ENCODE measurements at places on chromosomes 7 and 10.

DNA sequence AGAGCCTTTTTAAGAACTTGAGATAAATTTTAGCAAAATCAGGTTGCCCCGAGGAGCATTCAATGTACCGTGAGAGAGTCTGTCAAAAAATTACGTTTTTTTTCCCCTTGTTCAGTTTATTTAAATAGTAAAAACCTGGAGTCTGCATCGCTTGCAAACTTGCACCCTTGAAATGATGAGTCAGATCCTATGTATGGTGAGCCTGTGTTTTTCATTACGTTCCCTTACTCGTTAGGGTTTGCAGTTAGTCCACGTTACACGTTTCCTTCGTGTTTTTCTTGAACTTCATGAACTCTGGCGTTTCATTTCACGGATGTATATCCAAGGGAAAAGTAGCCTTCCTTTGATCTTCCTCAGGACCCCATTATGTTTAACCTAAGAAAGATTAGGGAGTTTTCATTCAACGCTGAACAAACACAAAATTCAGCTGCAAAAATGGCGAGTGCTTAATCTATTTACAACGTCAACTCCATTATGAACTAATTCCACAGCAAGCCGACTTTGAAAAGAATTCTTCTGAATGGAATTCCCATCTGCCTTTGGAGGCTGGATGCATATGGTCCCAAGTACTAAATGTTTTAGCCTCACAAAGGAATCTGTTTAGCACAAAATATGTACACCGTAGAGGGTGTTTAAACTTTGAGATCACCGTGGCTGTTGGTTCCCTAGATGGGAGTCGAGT lies 182.4 kb downstream of the MYOF start:
- no peak for DNase-seq

DNA sequence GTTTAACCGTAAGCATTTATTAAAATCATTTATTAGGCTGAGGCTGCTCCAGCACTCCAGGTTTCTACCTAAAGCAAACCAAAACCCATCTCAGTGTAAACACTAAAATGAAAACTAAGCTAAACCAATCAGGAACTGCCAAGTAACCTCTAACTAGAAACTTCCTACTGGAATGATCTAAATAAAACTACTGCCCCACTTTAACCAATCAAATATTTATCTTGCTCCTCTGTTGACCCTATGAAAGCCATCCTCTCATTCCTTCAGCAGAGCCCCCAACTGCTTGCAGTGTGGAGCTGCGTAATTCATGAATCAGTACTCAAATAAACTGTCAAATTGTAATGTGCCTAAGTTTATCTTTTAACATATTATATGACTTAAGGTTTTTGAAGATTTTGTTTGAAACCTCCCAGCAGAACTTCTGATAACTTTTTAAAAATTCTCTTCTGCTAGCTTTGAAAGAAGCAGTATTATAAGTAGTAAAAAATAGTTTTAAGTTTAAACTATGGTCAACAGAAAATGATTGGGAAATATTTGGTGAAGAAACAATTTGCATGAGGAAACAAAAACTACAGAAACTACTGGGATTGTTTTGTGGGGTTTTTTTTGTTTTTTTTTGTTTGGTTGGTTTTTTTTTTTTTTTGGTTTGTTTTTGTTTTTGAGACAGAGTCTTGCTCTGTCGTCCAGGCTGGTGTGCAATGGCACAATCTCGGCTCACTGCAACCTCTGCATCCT lies 47.4 kb downstream of the GPR37 start:
- DNase-seq, result no peak

GRCh38 chr7:77825131-77825530 lies 26.6 kb downstream of the PHTF2 start:
- no peak for DNase-seq

- no peak for DNase-seq
Measured at GRCh38 chr10:121444520-121445165, 153.6 kb downstream of the FGFR2 start.

GRCh38 chr10:13399236-13399635 lies 51.1 kb upstream of the SEPHS1 start:
- DNase-seq, result no peak

DNA sequence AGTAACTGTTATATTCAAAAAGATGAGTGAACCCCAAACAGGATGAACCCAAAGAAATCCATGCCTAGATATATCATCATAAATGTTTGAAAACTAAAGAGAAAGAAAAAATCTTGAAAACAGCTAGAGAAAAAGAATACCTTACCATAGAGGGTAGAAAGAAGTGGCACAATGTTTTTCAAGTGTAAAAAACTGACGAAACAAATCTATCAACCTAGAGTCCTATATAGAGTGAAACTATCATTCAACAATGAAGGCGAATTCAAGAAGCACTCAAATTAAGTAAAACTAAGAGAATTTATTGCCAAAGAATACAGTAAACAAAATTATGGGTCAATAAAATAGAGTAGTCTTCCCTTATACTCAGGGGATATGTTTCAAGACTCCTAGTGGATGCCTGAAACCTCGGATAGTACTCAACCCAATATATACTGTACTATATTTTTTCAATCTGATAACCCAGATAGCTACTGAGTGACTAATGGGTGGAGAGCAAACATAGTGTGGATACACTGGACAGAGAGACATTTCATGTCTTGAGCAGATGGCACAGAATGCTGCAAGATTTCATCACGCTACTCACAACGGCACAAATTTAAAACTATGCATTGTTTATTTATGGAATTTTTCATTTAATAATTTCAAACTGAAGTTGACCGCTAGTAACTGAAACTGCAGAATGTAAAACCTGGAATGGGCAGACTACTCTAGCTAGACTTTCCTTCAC lies 52.6 kb upstream of the TMEM106B start:
- DNase-seq, result no peak

- DNase-seq, result no peak
Measured at GRCh38 chr7:103765901-103766300, 223.6 kb downstream of the RELN start.

GRCh38 chr7:137937202-137937560 lies 64.7 kb downstream of the CREB3L2 start:
- no peak for DNase-seq

- no peak for DNase-seq
Measured at GRCh38 chr10:84398696-84399095, 70.3 kb downstream of the CCSER2 start.

DNA sequence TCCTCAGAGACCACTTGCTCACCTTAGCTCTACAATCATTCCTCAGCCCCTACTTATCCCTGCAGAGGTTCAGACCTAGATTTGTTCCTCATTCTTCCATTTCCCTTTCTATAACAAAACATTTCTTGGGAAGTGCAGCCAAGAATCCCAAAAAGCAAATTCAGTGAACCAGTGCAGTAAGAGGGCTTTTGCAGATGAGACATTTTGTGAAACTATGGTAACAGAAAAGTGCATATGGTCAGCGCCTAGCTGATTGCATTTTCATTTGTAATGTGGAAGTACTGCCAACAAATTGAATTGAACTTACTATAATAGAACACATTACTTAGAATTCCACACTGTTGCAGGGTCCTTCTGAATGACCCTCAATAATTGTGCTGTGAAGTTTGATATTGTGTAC lies 18.6 kb downstream of the AGMO start:
- no peak for DNase-seq

DNA sequence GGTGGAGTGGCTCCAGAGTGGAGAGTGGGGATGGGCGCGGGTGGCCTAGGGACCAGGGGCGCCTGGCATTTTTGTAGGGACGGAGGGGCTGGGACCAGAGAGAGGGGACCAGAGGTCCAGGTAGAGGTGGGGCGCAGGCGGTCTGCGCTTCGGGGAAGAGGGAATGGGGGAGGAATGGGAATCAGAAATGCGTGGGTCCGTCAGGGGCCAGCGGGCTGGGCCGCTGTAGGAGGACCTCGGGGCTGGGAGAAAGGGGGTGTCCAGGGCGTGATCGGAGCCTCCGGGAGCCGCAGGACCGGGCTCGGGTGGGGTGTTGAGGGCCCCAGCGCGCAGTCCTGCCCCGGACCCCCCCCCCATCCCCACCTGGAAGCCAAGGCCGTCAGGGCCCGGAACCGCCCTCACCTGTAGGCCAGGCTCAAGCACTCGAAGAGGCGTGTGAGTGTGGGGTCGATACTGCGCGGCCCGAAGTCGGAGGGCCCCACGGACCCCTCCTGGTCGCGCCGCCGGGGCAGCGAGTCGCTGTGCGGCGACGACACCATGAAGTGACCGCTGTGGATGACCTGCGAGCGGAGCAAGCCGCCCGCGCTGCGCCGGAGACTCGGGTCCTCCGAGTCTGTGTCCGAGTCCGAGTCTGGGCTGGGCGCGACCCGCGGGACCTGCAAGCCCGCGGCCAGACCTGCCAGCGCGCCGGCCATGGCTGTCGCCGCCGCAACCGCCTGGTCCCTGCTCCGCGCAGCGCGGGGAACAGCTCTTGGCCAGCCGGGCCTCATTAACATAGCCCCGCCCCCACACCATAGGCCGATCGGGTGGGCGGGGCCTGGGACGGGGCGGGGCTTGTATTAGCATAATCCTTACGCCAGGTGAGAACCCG lies at the start of gene MLXIPL:
MLXIPL (minus strand) TSS at position 725 of the 871 bp plus-strand sequence; CDS start at position 695, 30 bp downstream.
- peak; percentile 68 for DNase-seq

- DNase-seq, result no peak
Measured at GRCh38 chr7:75995996-75996395, 1.6 kb upstream of the TMEM120A start.

GRCh38 chr7:128204455-128204854 lies 36.6 kb upstream of the LEP start:
- DNase-seq, result no peak

- no peak for DNase-seq
Measured at GRCh38 chr10:33487014-33487776, 152.7 kb upstream of the NRP1 start.

GRCh38 chr7:43876241-43876640 lies 6.9 kb upstream of the MRPS24 start:
- no peak for DNase-seq

DNA sequence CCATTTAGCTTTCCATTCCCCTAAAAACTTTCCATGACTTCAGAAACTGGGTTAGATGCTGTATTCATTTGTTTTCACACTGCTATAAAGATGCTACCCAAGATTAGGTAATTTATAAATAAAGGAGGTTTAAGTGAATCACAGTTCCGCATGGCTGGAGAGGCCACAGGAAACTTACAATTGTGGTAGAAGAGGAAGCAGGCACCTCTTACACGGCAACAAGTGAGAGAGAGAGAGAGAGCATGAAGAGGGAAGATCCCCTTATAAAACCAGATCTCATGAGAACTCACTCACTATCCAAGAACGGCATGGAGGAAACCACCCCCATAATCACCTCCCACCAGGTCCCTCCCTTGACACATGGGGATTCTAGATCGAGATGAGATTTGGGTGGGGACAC lies 336.8 kb downstream of the TFEC start:
- DNase-seq, result no peak

GRCh38 chr7:142535123-142535779 lies 214.0 kb upstream of the PRSS1 start:
- peak; percentile 91 for DNase-seq

DNA sequence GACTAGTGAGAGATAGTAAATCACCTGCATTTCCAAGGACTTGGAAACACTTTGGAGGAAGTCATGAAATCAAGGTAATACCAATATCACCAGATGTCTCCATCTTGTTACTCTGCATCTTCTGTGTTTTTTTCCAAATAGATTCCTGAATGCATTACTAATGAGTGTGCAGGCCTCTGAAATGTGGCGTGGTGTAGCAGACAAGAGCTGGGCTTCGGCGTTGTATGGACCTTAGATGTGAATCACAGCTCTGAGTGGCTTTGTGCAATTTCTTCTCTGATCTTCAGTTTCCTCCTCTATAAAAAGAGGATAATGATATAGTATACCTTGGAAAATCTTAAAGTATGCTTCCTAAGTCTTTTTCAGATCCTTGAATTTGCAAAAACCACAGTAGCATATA lies 9.6 kb upstream of the MYPN start:
- DNase-seq, result no peak

DNA sequence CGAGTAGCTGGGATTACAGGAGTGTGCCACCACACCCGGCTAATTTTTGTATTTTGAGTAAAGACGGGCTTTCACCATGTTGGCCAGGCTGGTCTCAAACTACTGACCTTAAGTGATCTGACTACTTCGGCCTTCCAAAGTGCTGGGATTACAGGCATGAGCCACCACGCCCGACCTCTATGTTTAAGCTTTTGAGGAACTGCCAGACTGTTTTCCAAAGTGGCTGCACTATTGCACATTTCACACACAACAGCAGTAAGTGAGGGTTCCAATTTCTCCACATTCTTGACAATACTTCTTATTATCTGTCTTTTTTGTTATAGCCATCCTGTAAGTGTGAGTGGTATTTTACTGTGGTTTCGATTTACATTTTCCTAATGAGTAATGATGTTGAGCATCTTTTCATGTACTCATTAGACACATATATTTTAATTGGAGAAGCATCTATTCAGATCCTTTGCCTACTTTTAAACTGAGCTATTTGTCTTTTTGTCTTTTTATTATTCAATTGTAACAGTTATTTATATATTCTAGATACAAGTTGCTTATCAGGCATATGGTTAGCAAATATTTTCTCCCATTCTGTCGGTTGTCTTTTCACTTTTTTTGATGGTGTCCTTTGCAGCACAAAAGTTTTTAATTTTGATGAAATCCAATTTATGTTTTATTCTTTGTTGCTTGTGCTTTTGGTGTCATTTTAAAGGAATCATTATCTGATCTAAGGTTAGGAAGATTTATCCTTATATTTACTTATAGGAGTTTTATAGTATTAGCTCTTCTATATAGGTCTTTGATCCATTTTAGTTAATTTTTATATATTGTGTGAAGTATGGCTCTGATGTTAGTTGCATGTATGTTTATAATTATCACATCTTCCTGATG lies 12.8 kb upstream of the IRF5 start:
- no peak for DNase-seq

- DNase-seq, result no peak
Measured at GRCh38 chr10:124053971-124054370, 39.4 kb downstream of the CHST15 start.

DNA sequence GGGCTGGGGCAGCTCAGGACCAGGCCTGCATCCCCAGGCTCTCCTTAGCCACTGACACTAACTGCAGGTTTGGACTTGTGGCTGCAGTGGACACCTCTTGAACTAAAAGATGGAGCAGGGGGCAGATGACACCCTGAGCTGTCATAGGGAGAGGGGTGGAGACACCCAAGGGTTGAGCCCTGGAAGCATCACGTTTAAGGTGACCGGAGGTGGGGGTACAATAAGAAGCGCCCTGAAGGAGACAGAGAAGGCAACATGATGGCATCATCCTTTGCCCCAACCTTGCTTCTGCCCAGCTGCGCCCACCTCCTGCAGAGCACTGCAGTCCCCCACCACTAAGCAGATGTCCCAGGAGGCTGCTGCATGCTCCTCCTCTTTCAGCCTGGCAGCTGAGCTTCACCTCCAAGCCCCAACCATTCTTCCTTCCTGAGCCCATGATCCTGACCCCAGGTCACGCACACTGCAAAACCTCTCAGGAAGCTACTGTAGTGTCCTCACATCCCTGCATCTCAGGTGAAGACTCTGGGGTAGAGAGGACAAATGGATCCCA lies 25.5 kb downstream of the OGDHL start:
- no peak for DNase-seq

DNA sequence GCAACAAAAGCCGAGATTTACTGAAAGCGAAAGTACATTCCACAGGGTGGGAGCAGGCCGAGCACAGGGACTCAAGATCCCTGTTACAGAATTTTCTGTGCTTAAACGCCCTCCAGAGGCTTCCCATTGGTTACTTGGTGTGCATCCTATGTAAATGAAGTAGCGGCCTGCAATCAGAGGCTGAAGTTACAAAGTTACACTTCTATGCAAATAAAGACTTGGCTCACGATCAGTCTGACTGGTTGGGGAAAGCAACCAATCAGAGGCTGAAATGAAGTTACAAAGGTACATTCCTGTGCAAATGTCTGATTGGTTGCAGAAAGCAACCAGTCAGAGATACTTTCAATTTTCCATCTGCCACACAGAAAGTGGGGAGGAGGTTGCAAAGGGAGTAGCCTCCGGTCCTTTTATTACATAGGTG lies 4.1 kb downstream of the ACBD7 start:
- no peak for DNase-seq
